ENCODE measurements at places on chromosomes 6 and 20.

DNA sequence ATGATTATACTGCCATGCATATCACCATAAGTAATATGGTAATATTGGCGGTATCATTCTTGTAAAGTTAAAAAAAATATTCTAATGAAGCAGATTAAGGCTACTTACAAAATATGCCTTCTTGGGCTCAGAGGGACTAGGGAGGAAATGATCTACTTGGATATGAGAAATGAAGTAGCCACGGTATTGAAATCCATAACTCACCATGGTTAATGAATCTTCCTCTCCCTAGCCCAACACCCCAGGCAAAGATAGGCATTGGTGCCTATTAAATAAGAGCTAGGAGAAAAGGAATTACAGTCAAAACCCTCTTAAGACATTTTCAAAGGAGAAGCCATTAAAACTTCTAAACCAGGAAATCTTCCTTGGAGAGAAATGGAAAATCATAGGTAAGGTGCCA is 280.5 kb downstream of the TFAP2B start:
- DNase-seq: no peak

DNA sequence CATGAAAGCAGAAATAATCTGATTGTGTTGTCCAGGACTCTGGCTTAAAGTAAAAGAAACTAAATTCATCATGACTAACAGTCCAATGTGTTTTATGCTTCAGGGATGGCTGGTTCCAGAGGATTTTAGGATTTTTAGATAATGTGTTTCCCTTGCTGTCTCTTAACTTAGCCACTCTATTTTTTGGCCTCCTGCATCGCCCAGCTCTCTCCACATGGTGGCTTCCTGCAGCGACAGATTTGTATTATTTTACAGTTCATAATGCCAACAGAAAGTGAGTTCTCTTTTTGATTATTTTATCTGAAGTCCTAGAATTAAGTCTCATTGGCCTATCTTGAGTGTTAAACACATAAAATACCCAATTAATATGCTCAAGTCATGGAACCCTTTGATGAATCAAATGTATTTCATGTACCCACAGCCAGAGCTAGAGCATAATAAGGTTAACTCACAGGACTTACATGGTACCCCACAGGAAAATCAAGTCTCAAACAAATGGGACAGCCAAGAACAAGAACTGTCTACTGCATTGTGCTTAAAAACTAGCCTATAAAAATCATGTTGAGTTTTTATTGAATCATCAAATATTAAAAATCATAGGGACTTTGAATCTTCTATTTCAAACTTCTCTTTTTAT is 582.5 kb downstream of the DOK5 start:
- DNase-seq: no peak

DNA sequence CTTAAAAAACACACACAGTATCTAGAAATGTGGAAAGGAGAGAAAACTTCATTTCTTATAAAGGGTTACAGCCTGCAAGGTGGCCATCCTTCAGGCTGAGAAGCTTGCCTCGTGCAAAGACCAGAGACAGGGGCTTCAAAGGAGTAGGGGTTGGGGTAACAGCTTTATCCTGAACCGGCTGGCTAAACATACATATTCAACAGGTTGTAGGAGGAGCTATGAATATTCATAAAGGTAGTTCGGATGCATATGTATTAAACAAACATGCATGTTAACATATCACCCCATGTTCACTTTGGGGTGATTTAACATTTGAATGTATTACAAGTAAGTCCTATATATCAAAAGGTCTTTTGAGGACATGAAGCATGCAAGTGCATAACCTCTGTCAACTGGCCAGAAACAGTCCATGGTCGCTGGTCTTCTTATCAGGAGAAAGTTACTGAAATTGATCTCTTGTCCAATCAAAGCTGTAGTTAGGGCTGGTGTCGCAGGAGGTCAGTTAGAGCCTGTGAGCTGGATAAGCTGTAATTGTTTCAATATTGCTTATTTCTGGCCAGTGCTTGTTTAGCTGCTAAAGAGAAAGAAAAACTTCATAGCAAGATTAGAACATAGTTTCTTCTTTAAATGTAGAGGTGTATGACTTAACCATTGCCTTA is 2.3 kb upstream of the STMND1 start:
- no peak for DNase-seq

- no peak for DNase-seq
These were observed 123.0 kb upstream of the FAM184A start for GRCh38 chr6:119201480-119201879.

DNA sequence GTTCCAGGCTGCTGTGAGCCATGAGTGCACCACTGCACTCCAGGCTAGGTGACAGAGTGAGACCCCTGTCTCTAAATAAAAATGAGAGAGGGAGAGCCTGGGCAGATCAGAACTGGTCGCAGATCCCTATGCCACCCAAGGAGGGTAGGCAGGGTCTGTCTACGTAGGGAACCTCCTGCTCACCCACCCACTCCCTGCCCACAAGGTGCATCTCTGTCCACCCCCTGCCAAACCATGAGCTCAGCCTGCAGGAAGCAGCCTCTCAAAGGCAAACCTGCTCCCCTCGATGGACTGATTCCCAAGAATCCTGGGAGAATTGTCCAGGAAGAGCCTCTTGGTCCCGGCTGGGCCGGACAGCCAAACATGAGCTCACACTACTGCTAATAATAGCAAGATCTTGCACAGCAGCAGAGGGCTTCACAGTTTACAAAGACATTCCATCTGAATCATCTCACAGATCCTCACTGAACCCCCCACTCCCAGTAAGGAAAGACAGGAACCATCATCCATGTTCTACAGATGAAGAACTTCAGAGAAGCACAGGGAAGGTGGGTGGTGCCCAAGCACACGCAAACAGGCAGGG is 27.8 kb upstream of the TLDC2 start:
- no peak for DNase-seq

Measured in cerebellar nuclear complex (tissue), 1 donor.